ENCODE measurements at places on chromosomes 7 and 10. TPM values are rescaled to one million over a fixed set of nuclear protein-coding genes. Genes with fewer than 3 reads are reported as not detected.

- DNase-seq = peak; percentile 84
Measured at GRCh38 chr7:71735961-71736556, 604.1 kb downstream of the GALNT17 start.

OR6B1 gene
- total RNA-seq = not detected

DNA sequence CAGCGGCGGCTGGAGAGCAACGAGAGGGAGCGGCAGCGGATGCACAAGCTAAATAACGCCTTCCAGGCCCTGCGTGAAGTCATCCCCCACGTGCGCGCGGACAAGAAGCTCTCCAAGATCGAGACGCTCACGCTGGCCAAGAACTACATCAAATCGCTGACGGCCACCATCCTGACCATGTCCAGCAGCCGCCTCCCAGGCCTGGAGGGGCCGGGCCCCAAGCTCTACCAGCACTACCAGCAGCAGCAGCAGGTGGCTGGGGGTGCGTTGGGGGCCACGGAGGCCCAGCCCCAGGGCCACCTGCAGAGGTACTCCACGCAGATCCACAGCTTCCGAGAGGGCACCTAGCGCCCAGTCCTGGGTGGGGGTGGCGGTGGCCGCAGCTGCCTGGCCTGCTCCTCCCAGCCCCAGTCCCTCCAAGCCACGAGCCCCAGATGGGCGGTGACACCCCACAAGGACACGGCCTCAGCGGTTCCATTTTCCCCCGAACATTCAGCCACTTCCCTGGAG lies 1.3 kb downstream of the BHLHA15 start:
- peak; percentile 44 for DNase-seq

GSTK1 gene
- 109 TPM for total RNA-seq
